ENCODE measurements at places on chromosomes 4 and X.

GRCh38 chr4:76426272-76426671, 5.3 kb upstream of the CCDC158 start:
- no peak for DNase-seq

- peak; percentile 71 for DNase-seq
Observed at GRCh38 chrX:153333821-153334653, at the start of gene ZNF275. ZNF275 (plus strand) TSS chrX:153334153; CDS start chrX:153336680, 2,527 bp downstream.

DNA sequence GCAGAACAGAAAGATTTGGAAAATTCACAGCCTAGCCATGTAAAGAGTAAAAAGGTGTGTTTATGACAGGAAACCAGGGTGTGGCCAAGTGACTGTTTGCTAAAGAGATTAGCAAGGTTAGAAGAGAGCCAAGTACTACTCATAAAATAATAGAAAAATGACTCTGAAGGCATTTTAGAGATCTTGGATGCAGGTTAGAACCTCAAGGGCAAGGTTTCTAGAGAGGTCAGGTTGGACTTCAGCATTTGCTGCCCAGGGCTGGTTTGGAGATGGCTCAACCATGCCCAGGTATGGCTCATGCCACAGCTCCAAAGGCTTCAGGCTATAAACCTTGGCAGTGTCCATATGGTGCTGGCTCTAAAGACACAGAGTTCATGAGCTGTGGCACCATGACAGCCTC, 40.6 kb upstream of the ADGRA3 start:
- DNase-seq, result no peak

DNA sequence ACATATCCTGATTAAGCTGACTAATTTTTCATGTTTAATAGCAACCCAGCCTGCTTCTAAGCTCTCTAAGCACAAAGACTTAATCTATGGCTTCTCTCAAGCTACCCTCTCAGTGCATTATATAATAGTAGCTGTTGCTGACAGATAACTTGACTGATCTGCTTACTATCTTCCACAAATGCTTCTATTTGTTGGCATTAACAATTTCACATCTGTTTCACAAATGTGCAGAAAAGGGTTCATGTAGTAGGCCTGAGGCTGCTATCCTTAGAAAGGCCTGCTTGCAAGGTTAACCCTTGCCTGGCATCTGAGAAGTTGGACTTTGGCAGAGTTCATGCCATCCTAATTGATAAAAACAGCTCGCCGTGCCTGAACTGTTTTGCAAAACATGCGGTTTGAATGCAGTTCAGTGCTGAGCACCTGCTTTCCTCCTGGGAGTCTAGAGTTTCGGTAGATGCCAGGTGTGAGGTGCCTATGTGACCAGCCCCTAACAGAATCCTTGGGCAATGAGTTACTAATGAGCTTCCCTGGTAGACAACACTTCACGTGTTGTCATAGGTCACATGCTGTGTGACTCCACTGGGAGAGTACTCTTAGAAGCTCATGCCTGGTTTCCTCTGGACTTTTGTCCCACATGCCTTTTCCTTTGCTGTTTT, 68.4 kb downstream of the NSG1 start:
- DNase-seq, result no peak

- no peak for DNase-seq
Observed at GRCh38 chrX:53251307-53251706, 26.3 kb upstream of the KDM5C start.

GRCh38 chr4:53717064-53717549, 125.8 kb upstream of the LNX1 start:
- DNase-seq, result no peak

DNA sequence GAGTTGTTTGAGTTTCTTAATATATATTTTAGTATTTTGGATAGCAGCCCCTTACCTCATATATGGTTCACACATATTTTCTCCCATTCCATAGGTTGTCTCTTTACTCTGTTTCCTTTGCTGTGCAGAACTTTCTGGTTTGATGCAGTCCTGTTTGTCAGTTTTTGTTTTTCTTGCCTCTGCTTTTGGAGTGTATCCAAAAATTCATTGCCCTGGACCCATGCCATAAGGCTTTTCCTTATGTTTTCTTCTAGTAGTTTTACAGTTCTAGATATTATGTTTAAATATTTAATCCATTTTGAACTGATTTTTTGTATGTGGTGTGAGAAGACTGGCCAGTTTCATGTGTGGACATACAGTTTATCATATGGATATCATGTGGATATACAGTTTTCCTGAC, 58.5 kb upstream of the NUDT6 start:
- no peak for DNase-seq

- no peak for DNase-seq
Observed at GRCh38 chrX:112628288-112628687, 51.5 kb downstream of the LHFPL1 start.

DNA sequence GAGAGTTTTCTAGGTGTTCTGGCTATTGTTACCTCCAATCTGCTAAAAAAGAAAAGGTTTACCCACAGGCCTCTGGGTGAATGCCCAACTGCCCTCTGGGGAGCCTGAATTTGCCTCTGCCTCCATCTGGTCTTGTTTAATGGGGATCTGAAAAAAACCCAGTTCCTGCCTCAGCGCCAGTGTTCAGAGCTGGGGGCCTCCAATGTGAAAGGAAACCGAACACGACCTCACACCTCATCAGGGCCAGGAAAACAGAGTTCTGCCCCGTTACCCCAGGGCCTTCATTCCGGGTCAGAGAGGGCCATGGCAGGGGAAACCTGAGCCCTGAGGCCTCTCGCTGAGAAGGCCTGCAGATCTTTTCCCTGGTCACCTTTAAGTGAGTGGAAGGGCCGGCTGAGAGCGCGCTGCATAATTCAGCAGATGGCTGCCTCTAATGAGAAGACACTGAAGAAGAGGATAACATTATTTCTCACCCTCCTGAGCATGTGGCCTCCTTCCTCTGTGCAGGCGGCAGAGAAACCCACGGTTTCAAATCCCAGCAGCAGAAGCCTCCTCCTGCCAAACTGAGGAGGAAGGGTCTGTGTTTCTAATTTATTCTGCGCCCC, 6.8 kb downstream of the SEPTIN6 start:
- no peak for DNase-seq

DNA sequence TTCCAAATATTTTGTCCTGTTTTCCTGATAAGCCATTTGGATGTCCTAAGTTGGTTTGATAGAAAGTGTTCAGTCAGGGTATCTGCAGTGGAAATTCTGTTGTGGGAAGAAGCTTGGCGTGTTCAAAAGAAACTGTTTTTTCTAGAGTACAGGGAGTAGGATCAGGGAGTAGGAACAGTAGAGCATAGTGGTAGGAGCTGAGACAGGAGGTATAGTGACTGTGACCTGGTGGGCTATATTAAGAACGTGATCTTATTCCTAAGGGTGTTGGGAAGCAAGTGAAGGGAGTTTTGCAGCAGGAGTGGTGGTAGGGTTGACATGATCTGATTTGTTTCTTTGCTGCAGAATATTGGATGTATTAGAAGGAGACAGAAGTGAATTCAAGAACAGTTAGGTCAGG, 348.2 kb downstream of the BMPR1B start:
- no peak for DNase-seq

GRCh38 chr4:189494407-189494806, 446.3 kb upstream of the FRG1 start:
- DNase-seq, result no peak

DNA sequence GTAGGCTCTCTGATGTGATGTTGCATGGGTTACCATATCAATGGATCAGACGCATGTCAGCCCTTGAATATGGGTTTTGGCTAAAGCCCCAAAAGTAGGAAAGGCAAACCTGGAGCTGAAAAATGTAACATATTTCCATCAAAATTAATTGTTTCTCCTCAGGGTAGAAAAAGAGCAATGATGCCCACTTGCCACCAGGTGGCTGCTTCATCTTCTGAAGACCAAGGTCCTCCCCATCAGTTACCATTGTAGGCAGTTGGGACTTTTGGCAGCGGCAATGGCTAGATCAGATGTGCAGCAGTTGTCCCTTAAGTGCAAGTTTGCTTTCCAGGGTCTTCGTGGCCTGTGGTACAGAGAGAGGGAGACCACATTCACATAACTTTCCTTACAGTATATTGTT, 118.2 kb downstream of the NAF1 start:
- DNase-seq, result no peak

DNA sequence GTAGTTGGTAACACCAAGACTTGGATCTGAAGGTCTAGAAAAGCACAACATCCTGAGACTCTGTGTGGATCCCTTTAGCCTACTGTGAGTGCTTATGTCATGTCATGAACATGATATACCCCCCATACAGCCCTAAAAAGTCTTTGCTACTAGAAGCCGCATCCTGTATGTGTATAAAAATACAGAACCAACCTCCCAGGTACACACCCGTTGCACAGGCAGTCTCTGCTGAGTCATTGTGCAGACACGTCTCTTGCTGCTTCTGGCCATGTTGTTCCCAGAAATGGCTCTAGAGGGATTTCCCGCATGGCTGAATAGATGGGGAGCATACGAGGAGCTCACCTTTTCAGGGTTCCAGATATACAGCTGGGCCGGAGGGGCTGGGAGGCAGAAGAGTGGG, 93.3 kb downstream of the MAMLD1 start:
- DNase-seq, result no peak

- no peak for DNase-seq
Observed at GRCh38 chrX:38206036-38206435, 14.6 kb downstream of the SRPX start.

DNA sequence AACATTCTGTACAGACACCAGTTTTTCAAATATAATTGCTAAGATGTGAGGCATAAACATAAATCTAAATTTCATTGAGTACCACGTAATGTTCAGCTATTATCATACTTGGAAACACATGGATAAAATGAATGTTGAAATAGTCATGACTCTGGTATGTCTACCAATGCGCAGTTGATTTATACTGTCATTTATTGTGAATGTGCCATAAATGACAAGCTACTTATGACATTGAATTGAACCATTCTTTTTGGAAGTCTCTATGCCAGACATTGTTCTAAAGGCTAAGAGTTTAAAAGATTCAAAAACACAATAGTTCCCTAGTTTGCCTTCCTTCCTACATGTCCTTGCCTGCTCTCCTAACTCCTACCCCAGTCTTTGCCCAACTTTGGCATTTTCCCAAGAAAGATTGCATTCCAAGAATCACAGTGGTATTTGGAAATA, 96.6 kb upstream of the DMD start:
- no peak for DNase-seq

DNA sequence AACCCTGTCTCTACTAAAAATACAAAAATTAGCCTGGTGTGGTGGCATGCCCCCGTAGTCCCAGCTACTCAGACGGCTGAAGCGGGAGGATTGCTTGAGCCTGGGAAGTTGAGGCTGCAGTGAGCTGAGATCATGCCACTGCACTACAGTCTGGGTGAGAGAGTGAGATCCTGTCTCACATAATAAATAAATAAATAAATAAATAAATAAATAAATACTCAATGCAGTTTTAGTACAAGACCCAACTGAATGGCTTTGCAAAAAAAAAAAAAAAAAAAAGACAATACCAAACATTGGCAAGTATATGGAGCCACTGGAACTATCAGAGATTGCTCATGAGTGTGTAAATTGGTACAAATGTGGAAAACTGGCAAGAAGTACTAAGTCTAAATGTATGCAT, 3.3 kb upstream of the CYP4V2 start:
- DNase-seq, result no peak

DNA sequence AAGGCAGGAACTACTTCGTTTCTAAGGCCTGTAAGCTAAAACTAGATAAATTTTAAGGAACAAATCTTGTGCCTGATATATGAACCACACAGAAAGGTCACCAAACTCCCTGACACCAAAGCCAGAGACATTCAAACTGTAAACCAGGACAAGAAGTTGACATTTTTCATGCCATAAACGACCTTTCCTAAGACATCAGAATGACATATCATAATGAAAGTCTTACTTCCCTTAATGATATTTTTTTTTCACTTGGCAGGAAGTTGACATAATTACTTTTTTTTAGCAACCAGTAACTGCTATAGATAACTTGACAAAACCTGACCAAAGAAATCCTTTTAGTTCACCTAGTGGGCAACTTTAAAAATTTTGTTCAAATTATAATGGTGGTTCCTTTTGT, 231.5 kb upstream of the AGTR2 start:
- no peak for DNase-seq

DNA sequence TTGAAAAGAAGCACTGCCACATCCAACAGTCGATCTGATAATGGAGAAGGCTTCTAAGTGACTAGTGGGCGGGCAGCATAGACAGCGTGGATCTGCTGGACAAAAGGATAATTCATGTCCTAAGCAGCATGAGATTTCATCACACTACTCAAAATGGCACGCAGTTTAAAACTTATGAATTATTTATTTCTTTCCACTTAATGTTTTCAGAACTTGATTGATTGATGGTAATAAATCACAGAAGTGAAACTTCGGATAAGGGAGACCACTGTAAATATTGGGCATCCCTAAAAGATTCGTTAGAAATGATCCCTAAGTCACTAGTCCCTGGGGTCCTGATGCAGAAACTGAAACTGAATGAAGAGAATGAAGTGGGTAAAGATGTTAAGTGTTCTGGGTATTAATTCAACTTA, 93.0 kb upstream of the ANK2 start:
- DNase-seq, result no peak

DNA sequence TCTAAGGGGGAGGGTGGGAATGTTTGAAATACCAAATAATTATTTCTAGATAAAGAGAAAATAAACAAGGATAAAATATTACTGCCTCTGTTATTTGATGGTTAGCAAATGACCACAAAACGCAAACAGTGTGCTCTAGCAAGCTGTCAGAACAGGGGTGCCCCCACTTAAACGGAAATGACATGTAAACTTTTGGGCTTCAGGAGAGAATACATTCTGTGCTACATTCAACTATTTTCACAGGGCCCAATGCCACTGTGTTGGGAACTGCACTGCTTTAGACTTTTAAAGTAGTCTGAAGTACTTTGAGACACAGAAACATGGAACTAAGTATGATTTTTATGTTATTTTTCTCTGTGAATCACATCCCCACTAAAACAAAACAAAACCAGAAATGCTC, 14.1 kb downstream of the CD40LG start:
- no peak for DNase-seq

GRCh38 chrX:16661495-16661894, 11.5 kb downstream of the S100G start:
- no peak for DNase-seq

GRCh38 chr4:24772952-24773351, 22.4 kb upstream of the SOD3 start:
- no peak for DNase-seq

DNA sequence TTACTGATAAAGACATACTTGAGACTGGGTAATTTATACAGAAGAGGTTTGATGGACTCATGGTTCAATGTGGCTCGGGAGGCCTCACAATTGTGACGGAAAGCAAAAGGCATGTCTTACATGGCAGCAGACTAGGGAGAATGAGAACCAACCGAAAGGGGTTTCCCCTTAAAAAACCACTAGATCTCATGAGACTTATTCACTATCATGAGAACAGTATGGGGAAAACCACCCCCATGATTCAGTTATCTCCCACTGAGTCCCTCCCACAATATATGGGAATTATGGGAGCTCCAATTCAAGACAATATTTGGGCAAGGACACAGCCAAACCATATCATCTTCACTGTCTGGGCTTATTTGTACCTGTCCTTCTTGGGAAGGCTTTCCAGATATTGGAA, 22.8 kb upstream of the MUC7 start:
- DNase-seq, result no peak

- DNase-seq, result no peak
Observed at GRCh38 chr4:99536271-99536670, 25.4 kb downstream of the C4orf17 start.

GRCh38 chr4:25938366-25938765, 24.3 kb downstream of the SMIM20 start:
- no peak for DNase-seq

Measured in effector CD4-positive, alpha-beta T cell (primary cell).